ACHN (cell line): ENCODE measurements at places on chromosomes 11 and 22.

GRCh38 chr22:34579519-34579918, 486.4 kb upstream of the ISX start:
- no peak for DNase-seq

DNA sequence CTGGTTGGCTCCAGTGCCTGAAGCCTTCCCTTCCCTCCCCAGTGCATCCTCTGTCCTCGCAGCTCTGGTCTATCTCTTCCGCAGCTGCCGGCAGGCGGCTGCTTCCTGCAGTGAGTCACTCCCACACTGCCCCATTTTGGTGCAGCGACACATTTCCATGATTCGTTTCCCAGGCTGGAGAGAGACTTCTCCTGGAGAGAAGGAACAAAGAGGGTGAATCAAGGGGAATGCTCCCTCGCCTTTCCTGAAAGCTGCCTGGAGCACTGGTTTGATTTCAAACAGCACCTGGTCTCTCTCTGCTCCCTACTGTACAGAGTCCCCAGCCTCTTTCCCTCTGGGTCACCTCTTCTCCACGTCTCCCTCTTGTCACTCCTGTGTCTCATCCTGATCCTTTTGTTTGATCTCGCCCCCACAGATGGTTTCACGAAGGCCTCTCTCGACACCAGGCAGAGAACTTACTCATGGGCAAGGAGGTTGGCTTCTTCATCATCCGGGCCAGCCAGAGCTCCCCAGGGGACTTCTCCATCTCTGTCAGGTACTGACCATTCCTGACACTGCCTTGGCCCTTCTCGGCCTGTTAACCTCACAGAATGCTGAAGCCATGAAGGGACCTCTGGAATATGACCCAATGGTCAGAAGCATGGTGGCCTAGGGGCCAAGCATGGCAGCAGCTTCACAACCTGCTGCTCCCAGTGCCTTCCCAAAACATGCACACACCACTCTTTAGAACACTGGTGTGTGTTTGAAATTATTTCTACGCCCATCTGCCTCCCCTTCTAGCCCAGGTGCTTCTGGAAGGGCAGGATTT, at the start of gene TMA7B:
Gene TMA7B (plus strand): TSS at position 758 of the 808 bp plus-strand sequence. CDS start 3,978 bp downstream, outside the sequence.
- DNase-seq = peak; percentile 28

DNA sequence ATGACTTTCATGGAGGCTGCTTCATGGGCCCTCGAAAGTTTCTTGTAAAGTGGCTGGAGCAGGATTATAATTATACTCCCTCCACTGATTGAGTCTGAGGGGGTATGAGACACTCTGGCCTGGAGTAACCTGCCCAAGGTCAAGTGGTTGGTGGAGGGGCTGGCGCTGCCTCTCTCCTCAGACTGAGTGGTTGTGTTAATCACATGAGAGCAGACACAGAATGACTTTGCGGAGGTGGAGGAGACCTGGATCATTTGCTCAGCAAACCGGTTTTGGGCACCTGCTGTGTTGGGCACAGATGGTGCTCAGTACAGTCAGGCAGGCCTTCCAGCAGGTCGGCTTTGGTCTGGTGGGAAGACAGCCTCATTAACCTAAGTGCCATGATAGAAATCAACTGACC, 11.8 kb downstream of the BCR start:
- DNase-seq = no peak

DNA sequence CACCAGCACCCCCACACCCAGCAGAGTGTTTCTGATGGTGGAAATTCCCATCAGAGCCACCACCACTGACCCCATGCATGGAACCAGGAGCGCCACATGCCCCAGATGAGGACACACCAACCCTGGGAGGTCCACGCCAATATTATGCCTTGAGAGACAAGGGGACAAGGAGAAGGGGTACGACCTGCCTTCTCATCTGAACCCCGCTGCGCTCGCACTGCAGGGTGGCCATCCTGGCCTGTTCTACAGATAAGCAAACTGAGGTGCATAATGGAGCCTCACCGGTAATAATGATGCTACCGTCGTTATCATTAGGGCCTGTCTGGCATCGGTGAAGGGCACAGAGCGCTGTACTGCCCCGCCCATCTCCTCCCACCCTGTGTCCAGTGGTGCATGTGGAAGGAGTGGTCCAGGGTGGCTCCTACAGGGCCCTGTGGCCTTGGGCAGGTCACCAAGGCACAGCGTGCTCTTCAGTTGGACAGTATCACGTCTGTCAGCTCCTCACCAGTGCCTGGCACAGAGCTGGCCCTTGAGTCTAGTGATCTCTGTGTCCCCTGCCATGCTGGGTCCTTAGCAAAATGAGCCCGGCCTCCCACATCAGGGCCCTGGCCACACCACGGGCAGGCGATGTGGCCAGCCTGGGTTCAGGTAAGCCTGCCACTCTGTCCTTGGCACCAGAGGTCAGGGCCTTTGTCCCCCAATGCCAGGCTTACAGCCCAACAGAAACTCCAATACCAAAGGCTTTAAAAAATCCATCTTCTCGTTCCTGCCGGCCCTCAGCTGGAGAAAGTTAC, 92.2 kb downstream of the PHF21B start:
- DNase-seq = no peak

- DNase-seq = no peak
These were observed 118.1 kb upstream of the TEAD1 start for GRCh38 chr11:12556155-12556554.

DNA sequence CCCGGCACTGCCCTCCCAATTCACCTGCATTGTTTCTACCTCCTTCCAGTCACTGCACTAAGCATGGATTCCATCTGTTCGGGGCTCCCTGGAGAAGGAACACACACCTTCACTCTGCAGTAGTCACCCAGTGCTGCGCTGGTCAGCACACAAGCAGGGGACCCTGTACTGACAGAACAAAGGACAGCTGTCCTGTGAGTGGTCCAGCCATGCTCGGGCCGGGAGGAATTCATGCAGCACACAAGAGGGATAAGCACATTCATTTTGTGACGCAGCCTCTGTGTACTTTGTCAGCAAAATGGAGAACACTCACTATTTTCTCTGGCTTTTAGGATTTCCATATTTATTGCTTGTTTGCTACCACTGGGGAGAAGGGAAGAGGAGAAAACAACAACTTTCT, 167.3 kb downstream of the NTM start:
- no peak for DNase-seq

DNA sequence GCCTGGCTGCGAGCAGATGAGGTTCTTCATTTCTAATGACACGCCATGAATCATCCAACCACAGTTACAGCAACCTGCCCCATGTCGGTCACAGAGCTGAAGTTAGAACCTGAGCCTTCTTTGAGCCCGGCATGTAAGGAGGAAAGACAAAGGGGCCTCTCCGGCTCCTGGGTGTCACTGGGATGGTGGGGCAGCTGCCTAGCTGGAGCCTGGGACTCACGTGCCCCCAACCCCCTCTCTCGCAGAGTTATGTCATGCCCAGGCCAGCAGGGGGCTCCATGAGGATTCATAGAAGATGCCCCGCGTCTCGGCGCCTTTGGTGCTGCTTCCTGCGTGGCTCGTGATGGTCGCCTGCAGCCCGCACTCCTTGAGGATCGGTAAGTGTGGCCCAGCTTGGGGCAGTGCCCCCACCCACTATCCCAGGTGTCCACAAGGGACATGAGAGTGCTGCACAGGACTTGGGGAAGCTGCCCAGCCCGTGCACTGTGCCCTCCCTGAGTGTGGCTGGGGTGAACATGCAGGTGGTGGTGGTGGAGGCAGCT, 148.5 kb downstream of the GRIK4 start:
- peak; percentile 36 for DNase-seq

DNA sequence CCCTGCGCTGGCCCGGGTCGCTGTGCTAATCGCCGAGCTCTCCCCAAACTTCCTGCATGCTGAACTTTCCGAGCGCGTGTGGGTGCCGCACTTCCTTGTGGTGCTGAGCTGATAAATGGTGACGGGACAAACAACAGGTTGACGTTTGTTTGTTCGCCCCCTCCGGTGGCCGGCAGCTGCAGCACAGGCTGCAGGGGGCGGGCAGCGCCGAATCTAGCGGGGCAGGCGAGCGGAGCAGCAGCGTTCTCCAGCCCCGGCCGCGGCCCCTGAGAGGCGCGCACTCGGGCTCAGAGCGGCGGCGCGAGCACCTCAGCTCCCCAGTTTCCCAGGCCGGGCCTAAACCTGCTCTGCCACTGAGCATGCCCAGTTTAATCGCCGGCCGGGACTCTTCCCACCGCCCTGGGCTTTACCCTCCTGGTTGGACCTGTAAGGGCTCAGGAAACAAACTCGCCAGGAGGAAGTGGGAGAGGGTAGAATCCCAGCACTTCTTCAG, at the start of gene PDGFD:
Gene PDGFD (minus strand): TSS at position 120 of the 493 bp plus-strand sequence.
- peak; percentile 58 for DNase-seq

DNA sequence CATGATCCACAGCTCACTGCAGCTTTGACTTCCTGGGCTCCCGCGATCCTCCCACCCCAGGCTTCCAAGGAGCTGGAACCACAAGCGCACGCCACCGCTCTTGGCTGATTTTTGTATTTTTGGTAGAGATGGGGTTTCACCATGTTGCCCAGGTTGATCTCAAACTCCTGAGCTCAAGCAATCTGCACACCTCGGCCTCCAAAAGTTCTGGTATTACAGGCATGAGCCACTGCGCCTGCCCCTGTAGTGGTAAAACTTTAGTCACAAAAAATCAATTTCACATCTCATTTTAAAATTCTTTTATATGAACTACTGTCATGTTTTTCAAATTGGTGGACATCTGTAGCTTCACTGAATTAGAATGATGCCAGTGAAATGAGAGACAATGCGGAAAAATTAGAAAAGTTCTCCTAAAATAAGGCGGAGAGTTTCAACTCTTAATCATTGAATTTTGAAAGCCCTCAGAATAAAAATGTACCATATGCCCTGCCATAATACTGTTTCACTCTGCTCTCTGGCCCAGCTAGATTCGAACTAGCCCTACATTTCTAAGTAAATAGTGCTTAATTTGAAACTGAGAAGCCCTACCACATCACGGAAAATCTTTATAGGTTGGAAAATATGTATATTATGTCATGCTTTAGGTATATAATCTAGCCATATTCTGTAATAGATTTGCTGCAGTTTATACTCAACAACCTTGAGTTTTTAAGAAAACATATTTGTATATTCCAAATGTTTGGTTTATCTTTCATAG, 78.7 kb downstream of the HORMAD2 start:
- no peak for DNase-seq

- no peak for DNase-seq
These were observed 239.1 kb upstream of the ARHGAP20 start for GRCh38 chr11:110951037-110951949.

DNA sequence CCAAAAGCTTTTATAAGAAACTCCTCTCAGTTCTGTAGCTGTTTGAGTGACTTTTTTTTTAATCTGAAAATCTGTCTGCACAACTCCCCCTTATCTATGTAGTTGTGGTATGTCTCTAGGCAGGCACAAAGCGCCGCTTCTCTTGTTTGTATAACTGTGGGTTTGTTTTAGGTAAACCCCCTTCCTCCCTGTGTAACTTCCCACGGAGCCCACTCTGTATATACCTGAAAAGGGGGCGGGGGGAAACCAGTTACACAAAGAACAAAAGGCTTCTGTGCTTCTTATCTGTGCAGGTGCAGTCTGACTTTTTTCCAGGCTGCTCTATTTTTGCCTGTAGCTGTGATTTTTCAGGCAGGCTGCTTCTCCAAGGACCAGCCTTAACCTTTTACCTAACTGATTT, 13.2 kb downstream of the OR10AG1 start:
- no peak for DNase-seq

DNA sequence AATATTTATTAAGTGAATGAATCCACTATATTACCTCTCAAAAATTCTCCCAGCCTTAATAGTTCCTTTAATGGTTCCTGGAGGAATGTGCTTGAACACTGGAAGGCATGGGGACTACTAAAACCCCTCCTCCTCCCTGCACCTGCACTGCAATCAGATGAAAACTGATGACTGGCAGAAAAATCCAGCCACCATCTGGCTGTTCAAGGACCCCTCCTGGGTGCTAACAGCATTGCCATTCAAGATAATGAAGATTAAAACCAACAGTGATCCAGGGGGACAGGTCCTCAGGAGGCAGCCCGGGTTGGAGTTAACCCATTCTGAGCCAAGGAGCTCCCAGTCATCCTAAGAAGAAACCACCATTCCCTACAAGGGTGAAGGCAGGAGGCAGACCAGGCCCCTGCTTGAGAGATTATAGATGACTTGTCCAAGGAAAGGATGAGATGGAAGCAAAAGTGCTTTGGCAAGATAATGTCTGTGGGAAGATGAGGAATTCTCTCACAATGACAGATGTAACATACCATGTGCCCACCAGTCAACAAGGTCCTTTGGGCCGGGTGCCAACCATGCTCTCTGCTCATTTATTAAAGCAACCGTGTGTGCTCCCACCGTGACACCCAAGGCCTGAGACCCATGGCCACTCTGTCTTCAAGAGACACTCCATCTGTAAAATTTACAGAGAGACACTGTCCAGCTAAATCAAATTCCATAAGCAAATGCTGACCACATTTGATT, 90.6 kb downstream of the LARGE1 start:
- DNase-seq = no peak

- DNase-seq = no peak
These were observed 141.8 kb downstream of the TEAD1 start for GRCh38 chr11:12815931-12816494.

DNA sequence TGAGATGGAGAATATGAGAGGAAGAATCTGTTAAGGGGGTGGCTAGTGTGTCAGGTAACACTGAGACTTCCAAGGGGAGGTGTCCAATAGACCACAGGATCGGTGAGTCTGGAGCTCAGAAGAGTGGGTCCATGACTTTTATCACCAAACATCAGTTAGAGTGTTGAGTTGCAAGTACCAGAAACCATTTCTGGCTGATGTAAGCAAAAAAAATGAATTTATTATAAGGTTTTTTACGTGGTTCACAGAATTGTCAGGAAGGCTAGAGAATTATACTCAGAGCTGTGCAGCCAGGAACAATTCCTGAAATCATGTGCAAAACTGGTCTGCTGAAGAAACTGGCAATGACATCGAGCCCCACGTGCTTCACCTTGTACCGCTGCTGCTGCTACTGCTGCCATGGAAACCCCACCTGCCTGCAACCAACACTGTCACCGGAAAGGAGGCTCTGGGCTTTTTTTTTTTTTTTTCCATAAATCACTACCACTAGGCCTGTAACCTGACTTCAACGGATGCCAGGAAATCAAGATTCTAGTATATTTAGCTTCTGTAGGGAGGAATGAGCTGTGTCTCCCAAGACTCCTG, 16.6 kb upstream of the STK33 start:
- no peak for DNase-seq

- no peak for DNase-seq
These were observed 102.9 kb downstream of the USP35 start for GRCh38 chr11:78291503-78292108.

DNA sequence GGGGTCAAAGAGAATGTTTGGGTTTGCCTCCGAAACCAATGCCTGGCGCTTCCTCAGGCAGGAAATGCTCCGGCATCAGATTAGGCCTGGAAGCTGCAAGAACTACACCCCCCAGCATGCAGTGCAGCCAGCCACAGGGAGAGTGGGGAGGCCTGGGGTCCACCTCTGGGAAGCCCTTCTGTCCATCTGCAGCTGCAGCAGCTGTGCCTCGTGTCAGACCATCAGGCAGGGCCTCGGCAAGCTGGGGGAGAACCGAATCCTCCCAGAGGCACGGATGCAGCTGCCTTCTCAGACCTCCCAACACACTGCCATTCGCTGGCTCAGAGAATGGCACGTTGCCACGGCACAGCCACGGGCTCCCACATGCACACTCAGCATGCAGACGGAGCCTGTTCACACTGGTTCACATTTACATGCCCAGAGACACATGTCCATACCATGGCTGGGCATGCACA, 57.4 kb downstream of the NECTIN1 start:
- no peak for DNase-seq

GRCh38 chr11:87398931-87399330, 361.2 kb downstream of the TMEM135 start:
- no peak for DNase-seq

GRCh38 chr11:65428578-65429067, 6.0 kb downstream of the NEAT1 start:
- DNase-seq = no peak
